ENCODE measurements at places on chromosomes 11 and 22. TPM values are rescaled to one million over a fixed set of nuclear protein-coding genes. Genes with fewer than 3 reads are reported as not detected.
A peak's percentile ranks its signal among the peaks of the same experiment; 100 is the strongest.

DNA sequence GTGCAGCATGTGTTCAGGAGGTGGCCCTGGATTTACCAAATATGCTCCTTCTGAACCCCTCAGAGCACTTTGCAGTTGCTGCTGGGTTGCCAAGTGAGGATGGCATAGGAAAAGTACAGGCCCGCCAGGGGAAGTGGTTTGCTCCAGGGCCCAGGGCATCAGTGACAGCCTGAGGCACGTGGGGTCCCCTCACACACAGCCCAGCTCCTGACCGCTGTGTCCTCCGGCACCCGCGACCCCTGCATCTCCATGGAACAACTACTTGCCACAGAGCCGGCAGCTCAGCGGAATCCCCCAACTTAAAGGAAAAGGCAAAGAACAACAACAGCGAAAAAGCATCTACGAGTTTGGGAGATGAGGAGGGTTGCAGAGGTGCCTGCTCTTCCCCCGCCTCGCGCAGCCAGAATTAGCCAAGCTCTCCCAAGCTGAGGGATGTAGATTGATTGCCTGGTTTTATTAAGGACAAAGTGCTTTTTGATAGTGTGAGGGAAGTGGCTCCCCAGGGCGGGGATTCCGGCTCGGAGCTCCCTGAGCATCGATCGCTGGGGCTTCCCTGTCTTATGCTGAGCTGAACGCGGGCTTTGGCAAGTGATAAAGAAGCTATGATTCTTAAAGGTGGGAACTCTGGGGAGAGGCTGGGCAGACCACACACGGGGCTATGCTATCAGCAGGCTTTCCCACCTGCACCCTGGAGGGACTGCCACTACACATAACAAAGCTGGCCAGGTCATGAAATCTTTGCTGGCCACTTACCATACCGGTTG is 174.5 kb downstream of the CEP164 start:
- DNase-seq, result no peak
- no peak overlapping the region for H3K4me3 ChIP-seq
- no peaks in the 10 kb centered on the region for H3K27me3 ChIP-seq
- no peak overlapping the region for H3K27ac ChIP-seq
- H3K4me1 ChIP-seq, result peaks cover 5% of the 10 kb centered on the region

DNA sequence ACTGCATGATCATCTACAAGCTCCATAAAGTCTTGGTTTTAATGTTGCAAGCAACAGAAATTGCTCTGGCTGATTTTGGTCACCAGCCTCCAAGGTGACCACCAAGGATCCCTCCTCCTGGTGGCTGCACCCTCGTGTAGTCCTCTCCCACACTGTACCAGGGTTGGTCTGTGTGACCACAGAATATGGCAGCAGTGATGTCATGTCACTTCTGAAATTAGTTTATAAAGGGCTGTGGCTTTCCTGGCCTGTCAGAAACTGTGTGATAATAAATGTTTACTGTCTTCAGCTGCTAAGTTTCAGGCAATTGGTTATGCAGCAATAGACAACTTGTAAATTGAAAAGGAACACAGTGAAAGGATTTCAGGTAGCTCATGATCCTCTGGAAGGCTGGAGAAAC is 5.3 kb upstream of the PRDM11 start:
- no peaks in the 10 kb centered on the region for H3K4me1 ChIP-seq
- no peak for DNase-seq
- H3K4me3 ChIP-seq, result no peak overlapping the region

DNA sequence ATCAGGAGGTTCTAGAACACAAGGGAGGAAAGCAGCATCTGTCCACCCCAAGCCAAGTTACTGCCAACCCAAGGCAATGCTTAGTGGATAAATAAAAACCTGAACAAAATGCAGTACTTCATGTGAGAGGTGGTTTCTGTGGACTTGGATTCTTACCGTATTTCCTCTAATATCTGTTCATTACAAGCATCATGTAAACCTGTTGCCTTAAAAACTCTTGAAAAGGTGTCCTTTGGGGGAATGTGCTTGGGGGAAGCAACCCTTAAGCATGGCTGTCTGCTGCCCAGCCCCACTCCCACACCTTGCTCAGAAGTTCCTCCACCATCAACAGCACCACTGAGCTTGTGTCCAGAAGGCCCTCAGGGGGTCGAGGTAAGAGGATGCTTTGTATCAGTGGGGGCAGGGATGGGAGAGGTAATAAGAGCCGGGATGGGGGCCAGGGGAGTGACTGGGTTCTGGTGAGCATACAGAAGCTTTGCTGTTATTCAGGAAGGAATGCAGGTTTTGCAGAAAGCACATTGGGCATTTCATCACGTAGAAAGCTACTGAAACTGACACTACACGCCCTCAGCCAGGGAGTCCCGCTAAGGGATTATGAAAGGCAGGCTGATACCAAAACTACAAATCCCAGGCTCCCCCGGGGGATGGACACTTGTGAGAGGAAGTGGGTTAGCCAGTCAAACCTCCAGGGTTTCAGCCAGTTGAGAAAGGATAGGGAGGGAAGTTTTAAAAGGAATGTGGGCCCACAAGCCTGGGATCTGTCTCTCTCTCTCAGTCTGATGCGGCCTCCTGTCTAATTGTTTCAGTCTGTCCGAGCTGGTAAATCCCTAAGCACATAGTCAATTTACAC is 52.0 kb downstream of the KCNJ1 start:
- H3K27ac ChIP-seq, result no peak overlapping the region
- DNase-seq, result peak; percentile 84
- H3K27me3 ChIP-seq, result no peaks in the 10 kb centered on the region

DNA sequence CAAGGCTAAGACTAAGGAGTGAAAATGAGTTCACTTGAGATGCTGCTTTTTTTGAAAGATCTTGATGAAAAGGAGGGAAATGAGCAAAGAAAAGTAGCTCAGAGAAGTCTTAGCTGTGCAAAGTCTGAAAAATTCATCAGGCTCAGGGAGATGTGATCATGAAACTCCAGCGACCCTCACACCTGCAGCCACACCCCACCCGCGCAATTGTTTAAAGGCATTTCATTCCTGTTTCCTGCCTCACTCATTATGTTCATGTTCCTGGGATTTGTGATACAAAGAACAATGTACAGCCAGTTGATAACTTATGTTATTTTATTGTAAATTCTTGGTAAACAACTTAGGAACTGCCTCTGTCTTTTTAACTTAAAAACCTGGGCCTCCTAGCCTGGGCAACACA is 8.7 kb upstream of the GSTP1 start:
- no peaks in the 10 kb centered on the region for H3K27me3 ChIP-seq
- DNase-seq, result no peak
- H3K27ac ChIP-seq, result no peak overlapping the region
- no peak overlapping the region for H3K4me3 ChIP-seq

GRCh38 chr22:44192816-44193534 is 12.2 kb downstream of the PARVG start:
- H3K4me3 ChIP-seq, result no peak overlapping the region
- H3K4me1 ChIP-seq, result no peaks in the 10 kb centered on the region
- DNase-seq, result no peak

GRCh38 chr11:92931746-92932422 is 37.6 kb upstream of the MTNR1B start:
- no peak for DNase-seq
- no peak overlapping the region for H3K27ac ChIP-seq
- no peaks in the 10 kb centered on the region for H3K36me3 ChIP-seq
- no peaks in the 10 kb centered on the region for H3K27me3 ChIP-seq
- no peaks in the 10 kb centered on the region for H3K4me1 ChIP-seq
- no peak overlapping the region for H3K4me3 ChIP-seq

DNA sequence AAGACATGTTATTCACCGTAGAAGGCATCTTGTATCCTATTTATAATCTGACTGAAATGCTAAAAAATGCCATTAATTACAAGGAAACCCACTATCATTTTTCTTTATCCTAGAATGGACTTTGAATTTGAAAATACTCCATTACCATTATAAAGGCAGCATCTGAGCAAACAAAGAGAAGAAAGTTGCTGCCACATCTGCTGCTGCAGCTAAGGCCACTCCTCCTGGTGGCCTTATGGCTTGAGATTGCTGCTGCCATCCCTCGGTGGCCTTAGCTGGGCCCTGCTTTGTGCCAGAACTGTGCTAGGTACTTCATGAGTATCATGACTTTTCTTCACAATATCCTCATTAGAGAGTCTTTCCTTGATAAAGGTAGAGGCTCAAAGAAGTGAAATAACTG is 1210.1 kb upstream of the TENM4 start:
- no peaks in the 10 kb centered on the region for H3K4me1 ChIP-seq
- H3K36me3 ChIP-seq, result no peaks in the 10 kb centered on the region
- H3K27ac ChIP-seq, result no peak overlapping the region
- no peak for DNase-seq
- H3K4me3 ChIP-seq, result no peak overlapping the region
- no peaks in the 10 kb centered on the region for H3K27me3 ChIP-seq

DNA sequence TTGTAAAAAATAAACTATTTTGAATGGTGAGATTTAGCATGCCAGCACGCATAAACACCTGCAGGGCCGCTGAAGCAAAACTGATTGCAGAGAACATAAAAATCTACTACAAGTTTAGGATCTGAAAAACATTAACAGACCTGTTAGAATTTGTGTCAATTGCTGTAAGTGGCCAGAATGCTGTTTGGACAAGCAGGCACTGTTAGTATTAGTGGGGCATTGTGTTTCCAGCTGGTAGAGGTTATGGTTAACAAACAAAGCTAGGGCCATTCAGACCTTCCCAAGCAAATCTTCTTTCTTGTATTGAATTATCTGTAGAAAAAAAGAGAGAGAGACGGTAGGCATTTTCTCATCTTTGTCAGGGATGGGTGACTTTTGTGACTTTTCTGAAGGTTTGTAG is 57.6 kb upstream of the OLFML1 start:
- H3K27ac ChIP-seq, result no peak overlapping the region
- H3K4me1 ChIP-seq, result no peaks in the 10 kb centered on the region
- H3K4me3 ChIP-seq, result no peak overlapping the region
- no peaks in the 10 kb centered on the region for H3K36me3 ChIP-seq
- DNase-seq, result no peak

GRCh38 chr11:65301491-65302329 is 13.0 kb upstream of the CDC42EP2 start:
- DNase-seq, result peak; percentile 89
- no peak overlapping the region for H3K27ac ChIP-seq
- H3K36me3 ChIP-seq, result no peaks in the 10 kb centered on the region
- peaks cover 7% of the 10 kb centered on the region for H3K4me1 ChIP-seq

GRCh38 chr22:44360668-44361381 is 48.1 kb upstream of the SHISAL1 start:
- H3K4me3 ChIP-seq, result no peak overlapping the region
- peak overlapping the region; percentile 23 for H3K27ac ChIP-seq
- peak; percentile 64 for DNase-seq
- H3K36me3 ChIP-seq, result no peaks in the 10 kb centered on the region
- H3K27me3 ChIP-seq, result no peaks in the 10 kb centered on the region
- H3K4me1 ChIP-seq, result no peaks in the 10 kb centered on the region

DNA sequence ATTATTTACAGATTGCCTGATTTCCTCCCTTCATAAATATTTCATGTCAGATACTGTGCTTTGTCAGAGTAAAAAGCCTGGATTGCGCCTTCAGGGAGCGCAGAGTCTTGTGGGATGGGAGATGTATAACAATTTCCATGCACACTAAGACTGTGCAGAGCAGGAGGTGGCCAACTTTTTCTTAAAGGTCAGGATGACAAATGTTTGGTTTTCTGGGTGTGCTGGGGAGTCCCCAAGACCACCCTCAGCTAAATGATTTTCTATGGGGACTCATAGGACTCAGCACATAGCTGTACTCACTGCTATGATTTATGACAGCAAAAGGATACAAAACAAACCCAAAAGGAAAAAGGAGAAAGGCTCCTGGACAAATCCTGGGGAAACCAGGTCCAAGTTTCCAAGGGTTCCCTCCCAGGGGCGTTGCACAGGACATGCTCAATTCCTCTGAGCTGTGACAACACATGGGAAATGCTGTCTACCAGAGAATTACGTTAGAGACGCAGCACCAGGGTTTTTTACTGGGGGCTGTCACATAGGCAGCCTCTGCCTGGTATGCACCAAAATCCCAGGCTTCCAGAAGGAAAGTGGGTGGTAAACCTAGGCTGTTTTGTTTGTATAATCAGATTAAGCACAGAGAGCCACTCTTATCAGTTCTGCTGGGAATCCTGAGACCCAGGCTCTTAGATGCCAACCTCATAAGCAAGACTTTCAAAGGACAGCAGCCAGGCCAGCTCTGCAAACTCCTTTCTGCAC is 59.1 kb downstream of the CSNK2A3 start:
- H3K4me3 ChIP-seq, result no peak overlapping the region
- no peaks in the 10 kb centered on the region for H3K36me3 ChIP-seq
- H3K27me3 ChIP-seq, result no peaks in the 10 kb centered on the region
- peaks cover 21% of the 10 kb centered on the region for H3K4me1 ChIP-seq
- no peak overlapping the region for H3K27ac ChIP-seq
- no peak for DNase-seq

GRCh38 chr22:22425783-22426624 is 82.5 kb downstream of the ZNF280B start:
- no peak for DNase-seq
- H3K4me3 ChIP-seq, result no peak overlapping the region
- H3K36me3 ChIP-seq, result no peaks in the 10 kb centered on the region
- no peaks in the 10 kb centered on the region for H3K27me3 ChIP-seq

DNA sequence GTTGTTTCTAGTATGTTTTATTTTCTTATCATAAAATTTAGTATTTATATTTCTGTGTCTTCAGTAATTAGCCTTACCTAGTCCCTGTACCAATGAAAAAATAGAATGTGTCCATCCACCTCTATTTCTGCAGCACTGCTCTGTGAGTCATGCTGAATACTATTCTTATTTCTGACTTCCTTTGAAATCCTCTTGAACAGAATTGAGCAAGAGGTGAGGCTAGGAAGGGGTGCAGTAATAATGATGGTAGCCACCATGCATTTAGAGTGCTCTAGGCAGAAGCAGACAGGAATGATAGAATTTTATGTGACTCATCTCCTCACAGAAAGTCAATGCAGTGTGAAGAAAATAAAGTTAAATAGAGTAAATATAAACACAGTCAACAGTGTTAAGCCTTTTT is 60.0 kb downstream of the OR10A6 start:
- no peak overlapping the region for H3K27ac ChIP-seq
- H3K4me3 ChIP-seq, result no peak overlapping the region
- no peaks in the 10 kb centered on the region for H3K36me3 ChIP-seq
- no peak for DNase-seq

DNA sequence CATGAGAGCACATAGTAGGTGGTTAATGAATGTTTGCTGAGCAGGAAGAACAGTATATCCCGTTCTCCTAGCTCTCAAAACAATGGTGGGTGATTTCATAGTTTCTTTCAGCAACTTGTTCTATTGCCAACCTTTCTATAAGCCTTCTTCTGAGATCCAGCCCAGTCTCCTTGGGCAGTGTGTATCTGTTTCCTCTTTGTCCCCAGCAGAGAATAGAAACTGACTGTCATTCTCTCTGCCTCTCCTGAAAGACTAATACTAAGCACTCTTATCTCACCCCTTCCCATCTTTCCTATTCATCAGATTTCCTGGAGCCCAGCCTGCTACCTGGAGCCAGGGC is 272.9 kb downstream of the ST3GAL4 start:
- no peaks in the 10 kb centered on the region for H3K36me3 ChIP-seq
- H3K4me3 ChIP-seq, result no peak overlapping the region
- no peaks in the 10 kb centered on the region for H3K4me1 ChIP-seq
- no peak for DNase-seq
- H3K27me3 ChIP-seq, result no peaks in the 10 kb centered on the region

- H3K27ac ChIP-seq, result no peak overlapping the region
- no peaks in the 10 kb centered on the region for H3K36me3 ChIP-seq
- no peaks in the 10 kb centered on the region for H3K4me1 ChIP-seq
- H3K4me3 ChIP-seq, result no peak overlapping the region
- H3K27me3 ChIP-seq, result no peaks in the 10 kb centered on the region
Observed at GRCh38 chr11:45485070-45485707, 180.2 kb downstream of the CHST1 start.

The MAPK11 gene
- 15.3 TPM for total RNA-seq

The FOLR1 gene
- total RNA-seq, result 120 TPM

The CALCA gene
- total RNA-seq, result 3.4 TPM

The SMTNL1 gene
- total RNA-seq, result not detected

The TMEM191C gene
- 0.31 TPM for total RNA-seq

The ANO9 gene
- total RNA-seq, result 5.8 TPM

The ELMOD1 gene
- 1.1 TPM for total RNA-seq

The CCDC34 gene
- total RNA-seq, result 4.0 TPM

The TRIM5 gene
- 34.1 TPM for total RNA-seq
